ENCODE measurements at places on chromosomes 6 and 20. TPM values are rescaled to one million over a fixed set of nuclear protein-coding genes. Genes with fewer than 3 reads are reported as not detected.

SOX18 gene
- total RNA-seq: not detected

FKBP1C gene
- total RNA-seq: 0.21 TPM

LPA gene
- not detected for total RNA-seq

RFX6 gene
- not detected for total RNA-seq

FAM83C gene
- not detected for total RNA-seq

MROH8 gene
- total RNA-seq: 0.11 TPM

- peak; percentile 13 for DNase-seq
Observed at GRCh38 chr6:47722194-47722593, 23.8 kb downstream of the ADGRF4 start.

DNA sequence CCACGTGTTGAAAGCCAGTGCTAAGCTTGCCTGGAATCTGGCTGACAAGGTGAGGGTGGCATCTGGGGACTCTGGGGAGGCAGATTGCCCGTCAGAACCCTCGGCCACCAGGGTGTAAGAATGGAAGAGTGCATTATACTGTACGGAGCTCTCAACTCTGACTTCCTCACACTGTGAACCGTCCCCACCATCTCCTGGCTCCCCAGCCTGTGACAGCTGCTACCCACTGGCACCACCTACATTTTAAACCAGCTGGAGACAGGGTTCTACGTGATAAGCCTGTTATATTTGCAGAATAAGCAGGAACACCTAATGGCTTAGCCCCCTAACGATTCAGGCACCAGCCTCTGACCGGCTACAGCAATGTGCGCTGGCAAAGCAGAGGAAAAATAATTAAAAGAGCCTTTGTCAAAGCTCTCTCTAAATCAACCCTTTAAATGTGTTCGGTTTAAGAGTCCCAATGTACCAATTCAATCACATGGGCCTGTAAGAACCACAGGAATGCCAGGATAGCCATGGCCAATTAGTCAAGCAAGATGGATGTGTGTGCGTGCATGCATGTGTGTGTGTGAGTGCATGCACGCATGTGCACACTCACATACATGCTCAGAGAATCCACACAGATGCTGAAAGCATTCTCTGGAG is 89.1 kb upstream of the TAB2 start:
- DNase-seq: no peak

GRCh38 chr6:162181741-162182401 is 545.7 kb downstream of the PRKN start:
- no peak for DNase-seq

- DNase-seq: no peak
Observed at GRCh38 chr6:15411766-15412165, 165.9 kb downstream of the JARID2 start.

DNA sequence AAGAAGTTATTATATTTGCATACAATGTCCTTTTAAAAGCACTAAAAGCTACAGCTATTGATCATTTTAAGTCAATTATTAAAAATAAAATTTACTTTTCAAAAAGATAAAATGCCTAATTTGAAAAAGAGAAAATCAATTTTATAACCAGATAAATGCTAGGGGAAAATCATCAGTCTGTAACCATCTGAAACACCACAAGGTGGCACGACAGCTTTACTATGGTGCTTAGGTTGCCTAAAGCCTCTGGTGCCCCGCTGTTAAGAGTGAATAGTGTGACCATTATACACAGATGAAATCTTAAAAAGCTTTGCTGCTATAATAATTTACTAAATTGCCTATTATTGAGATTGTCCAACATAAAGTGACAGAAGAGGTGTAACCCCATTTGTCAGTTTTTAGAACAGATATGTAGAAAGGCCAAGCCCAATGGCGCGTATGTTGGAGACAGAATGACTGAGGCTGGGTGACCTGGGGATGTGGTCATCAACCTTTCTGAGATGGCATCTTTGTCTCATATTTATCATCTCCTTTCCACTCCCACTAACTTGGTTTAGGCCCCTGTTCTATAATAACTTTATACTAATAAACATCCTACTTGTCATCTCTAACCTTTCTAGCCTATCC is 100.8 kb downstream of the MOXD1 start:
- DNase-seq: peak; percentile 55

GRCh38 chr6:26071135-26071534 is 16.1 kb upstream of the HFE start:
- DNase-seq: peak; percentile 23

GRCh38 chr20:63028461-63028921 is 21.7 kb upstream of the BHLHE23 start:
- DNase-seq: no peak

DNA sequence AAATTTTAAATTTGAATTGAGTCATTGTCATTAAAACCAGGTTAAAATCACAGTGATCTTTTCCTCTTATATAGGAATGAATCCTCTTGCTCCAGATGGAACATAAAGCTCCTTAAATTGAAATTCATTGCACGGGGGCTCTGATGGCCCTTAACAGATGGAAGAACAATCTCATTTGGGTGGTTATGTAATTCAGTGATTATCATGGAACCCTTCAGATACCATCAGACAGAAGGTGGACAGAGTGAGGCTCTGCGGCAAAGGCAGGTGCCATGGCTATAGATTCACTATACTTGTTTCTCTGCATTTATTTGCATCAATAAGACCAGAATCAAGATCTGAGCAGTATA is 17.8 kb upstream of the RNF182 start:
- no peak for DNase-seq

GRCh38 chr20:11795071-11795615 is 122.5 kb upstream of the BTBD3 start:
- no peak for DNase-seq

GRCh38 chr6:84633771-84634170 is 130.6 kb downstream of the TBX18 start:
- DNase-seq: no peak

DNA sequence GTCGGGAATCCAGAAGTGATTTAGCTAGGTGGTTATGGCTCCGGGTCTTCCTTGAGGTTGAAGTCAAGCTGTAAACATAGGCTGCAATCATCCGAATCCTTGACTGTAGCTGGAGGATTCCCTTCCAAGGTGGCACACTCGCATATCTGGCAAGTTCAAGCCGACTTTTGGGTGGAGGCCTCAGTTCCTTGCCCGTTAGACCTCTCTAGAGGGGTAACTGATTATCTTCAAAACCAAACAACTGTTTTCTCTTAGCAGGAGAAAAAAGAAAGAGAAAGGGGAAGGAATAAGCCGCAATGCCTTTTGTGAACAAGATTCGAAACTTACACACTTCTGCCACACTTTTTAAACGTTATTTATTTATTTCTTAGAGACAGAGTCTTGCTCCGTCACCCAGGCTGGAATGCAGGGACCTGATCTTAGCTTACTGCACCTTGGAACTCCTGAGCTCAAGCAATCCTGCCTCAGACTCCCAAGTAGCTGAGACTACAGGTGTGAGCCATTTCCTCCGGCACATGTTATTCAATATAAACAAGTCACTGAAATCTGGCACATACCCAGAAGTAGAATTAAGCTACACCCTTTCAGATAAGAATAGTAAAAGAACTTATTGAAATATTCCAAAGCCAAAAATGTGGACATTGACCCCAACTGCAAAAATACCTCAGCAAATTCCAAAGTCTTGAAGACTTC is 76.3 kb downstream of the HFE start:
- no peak for DNase-seq

- no peak for DNase-seq
Observed at GRCh38 chr20:16709017-16709416, 20.8 kb upstream of the SNRPB2 start.

DNA sequence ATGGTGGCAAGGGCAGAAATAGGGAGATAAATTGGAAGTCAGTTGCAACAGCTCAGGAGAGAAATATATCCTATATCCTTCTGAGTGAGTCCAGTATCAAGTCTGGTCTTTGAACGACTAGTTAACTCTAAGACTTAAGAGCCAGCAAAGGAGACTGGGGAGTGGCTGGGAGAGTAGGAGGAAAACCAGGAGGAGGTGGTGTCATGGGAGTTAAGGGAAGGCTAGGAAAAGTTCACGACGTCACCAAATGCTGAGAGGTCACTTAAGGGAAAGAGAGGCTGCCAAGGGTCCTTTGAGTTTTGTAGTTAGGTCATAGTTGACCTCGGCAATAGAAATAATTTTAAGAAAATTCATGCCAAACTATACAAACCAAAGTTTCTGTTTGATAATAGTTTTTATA is 25.1 kb downstream of the ACOT13 start:
- DNase-seq: no peak

DNA sequence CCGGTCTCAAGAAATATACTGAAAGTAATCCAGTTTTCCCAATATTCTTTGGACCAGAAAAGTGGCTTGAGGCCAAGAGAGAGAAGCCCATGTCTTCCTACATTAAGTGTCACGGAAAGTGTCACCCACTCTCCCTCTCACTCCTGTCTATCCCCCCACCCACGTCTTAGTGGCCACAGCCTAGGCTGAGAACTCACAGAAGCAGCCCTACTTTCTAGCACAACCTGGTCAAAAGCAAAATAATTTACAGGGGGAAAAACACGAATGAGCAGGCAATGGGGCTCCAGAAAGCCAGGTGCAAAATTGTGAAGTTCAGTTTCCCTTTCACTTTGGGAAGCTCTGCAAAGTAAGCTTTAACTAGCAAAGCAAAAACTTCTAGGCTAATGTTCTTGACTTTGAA is 118.0 kb downstream of the OPRM1 start:
- DNase-seq: no peak

GRCh38 chr20:46296526-46297250 is 11.6 kb downstream of the CDH22 start:
- no peak for DNase-seq

DNA sequence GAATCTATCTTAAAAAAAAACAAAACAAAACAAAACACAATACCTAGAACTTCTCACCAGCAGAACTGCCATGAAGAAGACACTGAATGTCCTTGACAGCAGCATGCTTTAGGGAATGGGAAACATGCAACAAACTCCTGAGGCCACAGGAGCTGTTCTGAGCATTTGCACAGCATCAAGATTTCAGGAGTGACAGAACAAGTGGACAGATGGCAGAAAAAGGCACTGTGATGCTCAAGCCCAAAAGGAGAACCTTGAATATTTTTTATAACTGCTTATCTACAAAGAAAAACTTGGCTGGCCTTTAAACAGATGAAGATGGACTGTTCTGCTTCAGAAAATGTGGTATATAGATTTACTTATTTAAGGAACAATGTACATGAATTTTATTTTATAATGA is 158.9 kb downstream of the RALGAPA2 start:
- DNase-seq: no peak

DNA sequence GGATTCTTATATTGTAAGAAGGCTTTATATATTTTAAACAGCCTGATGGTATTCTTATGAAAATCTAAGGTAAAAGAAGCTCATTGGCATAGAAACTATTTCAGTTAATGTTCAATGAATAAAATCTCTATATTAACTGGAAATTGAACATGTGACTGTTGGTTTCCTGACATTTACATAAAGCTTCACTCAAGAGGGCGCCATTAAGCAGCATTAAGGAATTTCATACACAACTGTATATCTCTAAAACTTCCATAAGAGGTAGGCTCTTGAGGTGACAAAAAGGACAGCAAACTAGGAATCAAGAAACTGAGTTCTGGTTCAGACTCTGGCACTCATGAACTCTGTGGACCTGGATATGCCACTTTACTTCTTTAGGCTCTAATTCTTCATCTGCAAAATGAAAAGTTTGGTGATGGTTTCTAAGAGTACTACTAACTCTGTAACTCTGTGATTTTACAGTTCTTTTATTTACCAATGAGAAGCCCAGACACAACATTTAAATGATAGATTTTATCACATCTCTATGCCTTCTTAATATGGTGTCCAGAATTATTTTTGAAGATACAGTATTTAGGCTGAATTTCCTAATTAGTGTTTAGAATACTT is 147.5 kb downstream of the FLRT3 start:
- no peak for DNase-seq

DNA sequence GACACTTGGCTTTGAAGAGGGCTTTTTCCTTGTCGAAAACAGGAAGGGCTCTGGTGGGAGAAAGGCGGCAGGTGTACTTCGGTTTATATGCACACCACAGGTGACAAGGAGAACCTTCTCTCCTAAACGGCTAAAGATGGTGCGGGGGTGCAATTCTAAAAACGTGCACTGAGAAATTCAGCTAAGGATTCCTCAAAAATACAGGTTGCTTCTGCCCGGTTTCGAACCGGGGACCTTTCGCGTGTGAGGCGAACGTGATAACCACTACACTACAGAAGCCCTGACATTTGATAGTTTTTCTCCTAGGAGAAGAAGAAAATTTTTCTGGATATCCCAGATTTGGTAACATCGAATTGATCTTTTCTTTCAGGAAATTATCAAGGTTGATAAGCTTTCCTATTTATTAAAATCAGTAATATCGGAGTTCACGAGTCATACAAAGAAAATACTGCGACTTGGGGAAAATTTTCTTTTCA is 32.0 kb downstream of the POM121L2 start:
- DNase-seq: peak; percentile 75

GRCh38 chr6:95364016-95364604 is 213.2 kb upstream of the MANEA start:
- no peak for DNase-seq

- DNase-seq: peak; percentile 67
Observed at GRCh38 chr20:61895016-61895415, 170.7 kb downstream of the TAF4 start.

DNA sequence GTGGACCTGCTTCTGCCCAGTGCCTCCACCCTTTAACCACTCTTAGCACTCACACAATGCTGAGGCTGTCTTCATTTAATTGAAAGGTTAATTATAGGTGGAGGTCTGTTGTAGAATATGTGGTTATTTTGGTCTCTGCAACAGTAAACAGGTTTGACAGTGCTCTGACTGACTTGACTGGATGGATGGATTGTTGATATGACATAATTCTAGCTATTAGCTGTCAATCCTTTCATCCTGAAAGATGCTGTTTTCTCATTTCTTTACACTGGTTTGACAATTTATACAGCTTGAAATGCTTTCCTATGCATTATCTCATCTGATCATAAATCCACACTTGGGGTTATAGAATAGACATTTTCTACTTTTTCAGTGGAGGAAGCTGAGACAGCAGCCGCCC is 210.7 kb downstream of the CDH26 start:
- no peak for DNase-seq

- no peak for DNase-seq
Observed at GRCh38 chr20:33676652-33677645, 2.7 kb upstream of the NECAB3 start.

GRCh38 chr6:137728386-137729349 is 138.4 kb upstream of the TNFAIP3 start:
- peak; percentile 90 for DNase-seq

- DNase-seq: no peak
Observed at GRCh38 chr6:50116390-50116789, 66.7 kb upstream of the DEFB112 start.

Data from Daoy (cell line).